ENCODE measurements at places on chromosomes 16 and 17.

DNA sequence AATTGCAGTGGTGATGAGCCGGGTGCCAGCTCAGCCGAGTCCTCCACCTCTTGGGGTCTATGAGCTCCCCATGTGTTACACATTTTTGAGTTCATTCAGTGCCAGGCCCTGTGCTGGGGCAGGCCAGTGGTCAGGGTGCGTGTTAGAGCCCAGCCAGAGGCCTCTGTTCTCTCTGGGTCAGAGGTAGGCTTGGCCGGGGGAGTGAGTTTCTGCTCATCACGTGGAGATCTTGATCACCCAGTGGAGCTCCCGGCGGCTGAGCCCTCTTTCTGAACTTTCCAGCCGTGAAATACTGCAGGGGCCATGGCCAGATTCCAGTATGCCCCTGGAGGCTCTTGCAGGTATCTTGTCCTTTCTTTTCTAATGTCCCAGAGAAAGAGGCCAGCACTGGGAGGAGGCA, 93.0 kb downstream of the RAP1GAP2 start:
- DNase-seq, result no peak

GRCh38 chr17:36667922-36668321, 66.5 kb downstream of the MRM1 start:
- no peak for DNase-seq

DNA sequence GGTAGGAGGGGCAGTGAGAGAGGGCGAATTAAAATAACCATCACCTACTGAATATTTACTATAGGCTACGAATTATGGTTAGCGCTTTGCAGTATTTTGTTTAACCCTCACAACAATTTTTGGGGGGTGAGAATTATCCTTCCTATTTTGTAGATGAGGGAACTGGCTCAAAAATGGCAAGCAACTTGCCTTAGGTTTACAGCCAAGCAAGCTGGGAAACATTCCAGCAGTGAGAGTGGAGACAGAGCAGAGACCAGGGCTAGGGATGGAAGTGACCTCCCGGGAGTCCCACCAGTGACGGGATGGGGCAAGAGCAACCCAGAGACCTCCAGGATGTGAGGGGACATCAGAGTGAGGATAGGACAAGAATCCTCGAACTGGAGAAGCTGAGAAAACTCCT, 352 bp upstream of the VMO1 start:
- no peak for DNase-seq

- DNase-seq, result no peak
Measured at GRCh38 chr17:58615768-58616659, 75.8 kb downstream of the TEX14 start.

DNA sequence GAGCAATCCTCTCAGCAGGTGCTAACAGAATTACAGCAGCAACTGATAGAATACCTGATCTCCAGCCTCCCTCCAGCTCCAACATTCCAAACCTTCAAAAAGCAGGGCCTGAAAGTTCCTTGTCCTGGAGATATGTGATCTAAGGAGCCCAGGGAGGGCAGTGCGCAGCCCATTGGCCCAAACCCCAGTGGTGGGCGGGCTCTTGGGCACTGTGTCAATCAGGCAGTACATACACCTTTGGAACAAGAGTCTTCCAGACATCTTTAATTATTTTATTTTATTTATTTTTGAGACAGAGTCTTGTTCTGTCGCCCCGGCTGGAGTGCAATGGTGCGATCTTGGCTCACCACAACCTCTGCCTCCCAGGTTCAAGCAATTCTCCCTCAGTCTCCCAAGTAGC, 24.2 kb downstream of the SLC12A3 start:
- DNase-seq, result no peak

- DNase-seq, result no peak
Measured at GRCh38 chr17:835263-835662, 53.1 kb downstream of the MRM3 start.

DNA sequence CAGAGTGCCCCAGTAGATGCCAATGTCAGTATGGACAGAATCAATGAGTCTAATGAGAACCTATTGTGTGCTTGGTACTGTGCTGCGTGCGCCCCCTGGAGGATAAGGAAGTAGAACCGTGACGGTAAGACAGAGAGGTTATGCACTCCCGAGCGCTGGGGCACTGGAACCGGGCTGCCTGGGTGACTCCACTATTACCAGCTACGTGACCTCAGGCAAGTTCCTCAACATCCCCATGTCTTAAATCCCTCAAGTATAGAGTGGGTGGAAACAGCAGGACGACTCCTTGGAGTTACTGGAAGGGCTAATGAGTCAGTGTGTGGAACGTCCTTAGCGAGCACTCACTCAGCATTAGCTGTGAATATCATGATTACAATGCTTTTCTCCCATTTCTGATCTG, 16.2 kb downstream of the CHST4 start:
- DNase-seq, result no peak
